ENCODE measurements at places on chromosomes 11 and 22.
A peak's percentile ranks its signal among the peaks of the same experiment; 100 is the strongest.

DNA sequence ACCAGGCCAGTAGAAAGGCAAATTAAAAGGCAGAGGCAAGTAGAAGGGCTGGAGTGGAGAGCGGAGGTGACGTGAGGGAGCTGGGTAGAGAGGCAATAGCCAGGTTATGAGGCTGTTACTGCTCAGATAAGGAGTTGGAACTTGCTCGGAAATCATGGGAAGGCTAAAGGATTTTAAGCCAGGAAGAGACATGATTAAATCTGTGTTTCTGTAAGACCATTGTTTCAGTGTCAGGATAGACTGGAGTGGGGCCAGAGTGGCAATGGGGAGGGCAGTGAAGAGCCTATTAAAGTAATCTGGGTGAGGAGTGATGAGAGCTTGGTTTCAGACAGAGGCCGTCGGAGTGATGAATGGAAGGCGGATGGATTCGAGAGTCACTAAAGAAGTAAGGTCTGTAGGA lies 39.0 kb downstream of the GRAMD1B start:
- no peak for DNase-seq

- DNase-seq: no peak
These were observed 70.9 kb upstream of the CLMP start for GRCh38 chr11:123265951-123266350.

- peak; percentile 44 for DNase-seq
These were observed 1.9 kb upstream of the DBX1 start for GRCh38 chr11:20161923-20162744.

DNA sequence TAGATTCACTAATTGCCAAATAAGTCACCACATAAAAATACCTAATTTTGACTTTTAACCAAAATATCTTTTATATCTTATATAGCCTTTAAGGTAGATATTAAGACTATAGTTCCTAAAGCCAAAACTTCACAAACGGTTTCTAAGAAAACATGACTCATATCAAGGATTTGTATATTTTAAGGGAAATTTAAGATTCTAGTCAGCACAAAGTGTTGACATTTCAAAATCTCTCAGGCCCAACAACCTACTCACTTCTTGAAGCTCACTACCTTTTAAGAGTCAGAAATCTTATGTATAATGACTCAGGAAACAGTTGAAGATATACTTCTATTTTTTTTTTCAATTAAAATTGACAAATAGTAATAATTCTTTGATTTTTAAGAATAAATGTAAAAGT lies 221.9 kb downstream of the SBF2 start:
- DNase-seq: no peak

GRCh38 chr11:121656328-121657090 lies 203.7 kb upstream of the SORL1-AS1 start:
- DNase-seq: no peak

DNA sequence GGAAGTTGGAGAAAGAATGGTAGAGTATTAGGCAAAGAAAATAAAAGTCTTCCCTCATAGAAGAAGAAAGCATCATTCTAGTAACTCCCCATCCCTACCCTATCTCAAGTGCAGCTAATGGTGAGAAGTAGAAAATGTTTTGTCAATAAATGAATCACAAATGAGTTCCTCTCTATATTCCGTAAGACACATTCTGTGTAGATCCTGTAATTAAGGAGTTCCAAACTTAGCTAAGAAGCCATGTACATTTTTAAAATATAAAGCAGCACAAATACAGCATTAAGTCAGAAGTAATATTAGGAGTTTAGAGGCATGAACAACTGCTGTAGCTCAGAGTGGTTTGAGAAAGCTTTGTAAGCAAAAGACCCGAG lies 80.1 kb downstream of the GAB2 start:
- DNase-seq: no peak

DNA sequence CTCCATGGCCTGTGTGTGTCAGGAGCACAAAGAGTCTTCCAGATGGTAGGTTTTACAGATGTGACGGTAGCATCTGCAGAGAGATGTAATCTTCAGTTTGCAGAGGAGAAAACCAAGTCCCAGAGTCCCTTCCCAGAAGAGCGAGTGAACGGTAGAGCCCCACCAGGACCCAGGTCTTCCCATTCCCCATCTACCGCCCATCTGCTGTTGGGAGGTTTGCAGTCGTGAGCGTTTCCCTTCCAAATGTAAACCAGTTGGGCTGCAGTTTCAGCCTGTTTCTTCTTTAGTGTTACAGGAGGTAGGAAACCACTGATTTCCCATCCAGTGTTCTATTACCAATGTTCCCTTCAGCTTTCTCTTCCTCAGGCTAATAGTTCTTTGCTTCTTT lies 24.0 kb downstream of the PANX1 start:
- DNase-seq: no peak

- DNase-seq: no peak
These were observed 73.0 kb downstream of the PAK1 start for GRCh38 chr11:77400775-77401449.

DNA sequence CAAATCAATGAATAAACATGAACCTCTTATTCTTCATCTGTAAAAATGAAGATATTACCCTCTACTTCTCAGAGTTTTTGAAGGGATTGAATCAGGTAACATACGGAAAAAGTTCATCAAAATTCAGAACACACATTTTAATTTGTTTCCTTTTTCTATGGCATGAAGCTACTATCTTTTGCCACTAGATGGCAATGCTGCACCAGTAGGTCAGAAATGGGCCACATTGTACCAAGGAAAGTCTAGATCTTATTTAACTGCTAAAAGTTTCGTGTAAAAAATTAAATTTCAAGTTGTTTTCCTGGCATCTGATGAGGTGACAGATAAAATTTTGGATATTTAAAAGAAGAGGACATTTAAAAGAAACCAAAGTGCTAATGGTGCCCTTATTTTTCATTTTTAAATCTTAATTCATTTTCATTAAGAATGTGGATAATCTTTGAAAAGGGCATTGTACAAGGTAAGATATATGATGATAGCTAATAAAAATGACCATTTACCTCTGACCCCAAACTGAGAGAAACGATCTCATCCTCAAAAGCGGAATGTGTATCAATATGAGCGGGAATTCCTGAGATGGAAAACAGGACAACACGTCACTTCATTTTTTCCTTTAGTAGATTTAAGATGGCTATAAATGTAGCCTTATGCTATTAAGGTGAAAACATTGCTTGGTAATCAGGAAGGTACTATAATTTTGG lies 16.1 kb downstream of the ALKBH8 start:
- peak; percentile 12 for DNase-seq

GRCh38 chr11:62856333-62856895 lies 17.0 kb upstream of the WDR74 start:
- no peak for DNase-seq

DNA sequence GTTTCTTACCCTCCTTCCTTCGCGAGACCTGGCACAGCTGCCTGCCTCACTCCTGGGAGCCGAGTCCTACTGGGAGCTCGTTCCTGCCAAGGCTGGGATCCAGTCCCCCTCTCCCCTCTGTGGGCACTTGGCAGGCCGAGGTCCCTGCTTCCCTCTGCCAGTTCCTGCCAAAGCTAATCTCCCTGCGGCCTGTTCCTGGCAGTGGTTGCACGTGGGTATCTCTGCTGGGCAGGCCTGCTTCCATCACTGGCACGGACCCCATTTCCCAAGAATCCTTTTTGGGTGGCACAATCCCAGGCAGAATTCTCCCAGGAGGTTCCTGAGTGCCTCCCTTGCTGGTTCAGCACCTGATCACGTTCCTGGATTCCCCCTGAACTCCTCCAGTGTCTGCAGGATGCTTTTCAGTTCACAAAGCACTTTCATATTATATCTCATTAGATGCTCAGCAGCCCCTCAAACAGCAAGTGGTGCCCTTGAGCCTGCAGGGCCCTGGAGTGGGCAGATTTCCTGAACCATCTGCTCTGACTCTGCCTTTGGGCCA lies 96.5 kb downstream of the RRM1 start:
- DNase-seq: no peak

DNA sequence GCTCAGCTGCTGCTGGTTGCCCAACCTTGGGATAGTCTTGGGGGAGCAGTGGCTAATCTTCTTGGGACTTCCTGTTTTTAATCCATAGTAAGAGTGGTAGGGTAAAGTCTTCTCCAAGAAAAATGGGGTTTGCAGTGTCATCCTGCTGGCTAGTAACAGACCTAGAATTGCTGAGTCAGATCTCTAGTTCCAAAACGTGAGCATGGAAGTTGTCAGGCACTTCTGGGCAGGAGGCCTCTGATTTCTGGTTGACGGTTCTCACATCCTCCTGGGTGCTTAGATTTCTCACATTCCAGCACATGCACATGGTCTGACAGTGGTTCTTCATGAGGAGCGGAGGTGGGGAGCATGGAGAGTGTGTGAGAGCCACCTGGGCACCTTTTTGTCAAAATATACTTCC lies 410.0 kb downstream of the OPCML start:
- DNase-seq: no peak

DNA sequence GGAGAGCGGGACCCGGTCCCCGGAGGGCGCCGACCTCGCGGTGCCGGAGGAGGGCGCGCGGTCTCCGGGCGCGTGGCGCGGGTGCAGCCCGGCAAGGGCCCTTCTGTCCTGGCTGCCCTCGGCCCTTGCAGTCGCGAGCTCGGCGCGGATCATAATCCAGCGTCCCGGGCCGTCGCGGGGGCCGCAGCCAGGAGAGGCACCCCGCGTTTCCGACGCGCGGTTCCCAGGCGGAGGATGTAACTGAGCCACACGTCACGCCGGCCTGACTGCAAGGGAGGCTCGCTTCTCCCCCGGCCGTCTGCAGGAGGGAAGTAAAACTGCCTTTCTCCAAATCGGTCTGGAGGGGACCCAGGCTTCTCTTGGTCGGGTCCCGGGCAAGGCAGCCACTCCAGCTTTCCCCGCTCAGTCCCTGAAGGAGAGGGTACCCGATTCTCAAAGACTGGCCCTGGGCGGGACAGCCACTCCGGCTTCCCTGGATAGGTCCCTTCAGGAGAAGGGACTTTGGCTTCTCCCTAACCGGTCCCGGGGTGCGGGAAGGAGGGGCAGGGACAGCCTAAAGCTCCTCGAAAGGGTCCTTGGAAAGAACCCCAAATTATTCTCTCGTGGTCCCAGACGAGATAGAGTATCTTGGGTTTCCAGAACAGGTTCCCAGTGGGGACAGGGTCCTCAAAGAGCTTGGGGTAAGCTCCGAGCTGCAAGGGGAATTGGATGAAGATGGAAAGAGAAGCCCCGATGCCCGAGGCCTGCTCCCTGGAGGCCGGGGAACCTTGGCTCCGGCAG lies 836 bp downstream of the SPON1 start:
- no peak for DNase-seq

- peak; percentile 62 for DNase-seq
These were observed 43.4 kb downstream of the SCUBE2 start for GRCh38 chr11:9047964-9048523.

DNA sequence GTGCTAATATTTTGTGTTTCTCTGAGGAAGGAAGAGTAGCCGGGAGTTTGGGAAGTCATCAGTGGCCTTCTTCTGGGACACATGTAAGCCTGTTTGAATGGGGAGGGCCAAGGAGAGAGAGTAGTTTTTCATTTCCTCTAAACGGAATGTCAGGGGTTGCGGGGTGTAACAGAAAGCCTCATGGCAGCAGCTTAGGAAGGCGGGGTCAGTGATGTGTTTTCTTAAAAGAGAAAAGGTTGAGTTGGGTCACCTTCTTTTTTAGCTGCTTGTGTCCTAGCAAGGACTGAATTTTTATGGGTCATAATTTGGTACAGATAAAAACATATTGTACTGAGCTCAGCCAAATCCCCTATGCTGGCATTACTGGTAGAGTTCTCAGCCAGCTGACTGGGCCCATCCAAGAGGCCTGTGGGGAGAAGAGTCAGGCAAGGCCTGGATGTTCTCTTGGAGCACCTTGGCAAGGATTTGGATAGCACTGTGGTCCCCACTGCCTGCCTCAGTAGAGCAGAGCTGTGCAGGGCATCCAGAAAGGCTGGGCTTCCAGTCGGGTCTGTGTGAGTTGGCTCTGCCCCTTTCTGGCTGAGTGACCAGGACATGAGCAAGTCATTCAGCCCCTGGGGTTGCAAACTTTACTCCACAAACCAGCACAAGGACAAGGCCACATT lies 29.4 kb upstream of the NAV2 start:
- no peak for DNase-seq

DNA sequence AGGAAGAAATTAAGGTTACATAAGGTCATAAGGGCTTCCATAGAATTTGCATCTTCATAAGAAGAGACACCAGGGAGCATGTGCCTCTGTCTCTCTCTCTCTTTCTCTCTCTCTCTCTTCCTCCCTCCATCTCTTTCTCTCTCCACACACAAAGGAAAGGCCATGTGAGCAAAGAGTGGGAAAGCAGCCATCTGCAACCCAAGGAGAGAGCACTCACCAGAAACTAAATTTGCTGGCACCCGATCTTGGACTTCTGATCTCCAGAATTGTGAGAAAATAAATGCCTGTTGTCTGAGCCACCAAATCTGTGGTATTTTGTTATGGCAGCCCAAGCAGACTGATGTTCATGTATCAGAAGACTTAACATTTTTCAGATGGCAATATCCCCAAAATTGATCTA lies 6.4 kb upstream of the KRTAP5-10 start:
- no peak for DNase-seq

DNA sequence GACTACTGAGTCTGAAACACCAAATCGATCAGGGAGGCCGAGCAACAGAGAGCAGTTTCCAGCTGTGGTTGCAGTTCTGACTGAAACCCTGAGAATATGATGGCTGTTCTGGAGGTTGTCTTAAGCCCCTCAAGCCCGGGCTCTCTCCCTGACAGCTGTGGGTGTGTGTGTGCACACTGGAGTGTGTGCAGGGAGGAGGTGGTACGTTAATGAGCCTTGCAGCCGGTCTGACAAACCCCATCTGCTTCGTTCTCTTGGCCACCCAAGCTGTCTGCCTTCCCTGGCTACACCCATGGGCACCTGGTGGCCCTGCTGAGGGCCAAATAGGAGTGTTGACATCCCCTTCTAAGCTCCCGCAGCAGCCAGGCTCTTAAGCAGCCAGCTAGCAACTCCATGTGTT lies 189.8 kb downstream of the KIRREL3 start:
- no peak for DNase-seq

- DNase-seq: no peak
These were observed 15.3 kb upstream of the LRRC32 start for GRCh38 chr11:76685831-76686230.

DNA sequence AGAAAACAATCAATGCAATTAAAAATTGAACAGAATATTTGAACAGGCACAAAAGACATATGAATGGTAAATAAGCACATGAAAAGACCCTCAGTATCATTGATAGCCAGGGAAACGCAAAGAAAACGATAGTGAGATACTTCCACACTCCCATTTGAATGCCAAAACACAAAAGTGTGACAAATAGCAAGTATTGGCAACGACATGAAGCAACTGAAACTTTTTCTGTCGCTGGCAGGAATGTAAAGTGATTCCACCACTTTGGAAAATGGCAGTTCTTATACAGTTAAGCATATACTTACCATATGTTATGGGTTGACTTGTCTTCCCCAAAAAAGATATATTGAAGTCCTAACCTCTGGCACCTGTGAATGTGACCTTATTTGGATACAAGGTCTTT lies 62.9 kb upstream of the NAV2 start:
- DNase-seq: no peak

DNA sequence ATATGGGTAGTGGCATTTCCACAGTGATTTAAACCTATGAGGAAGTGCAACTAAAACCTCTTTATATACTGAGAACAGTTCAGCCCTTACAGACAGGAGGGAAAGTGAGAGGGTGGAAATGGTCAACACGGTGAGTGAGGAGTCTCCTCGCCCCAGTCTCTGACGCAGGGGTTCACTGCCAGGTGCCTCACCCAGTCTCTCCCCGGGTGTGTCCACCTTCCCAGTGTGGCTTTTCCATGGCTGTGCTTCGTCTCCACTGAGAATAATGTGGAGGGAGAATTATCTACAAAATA lies 116.6 kb upstream of the TOP3B start:
- DNase-seq: no peak

- DNase-seq: no peak
These were observed 23.0 kb upstream of the EXPH5 start for GRCh38 chr11:108616549-108616948.

- no peak for DNase-seq
These were observed 184.3 kb downstream of the C11orf87 start for GRCh38 chr11:109606256-109606655.

- no peak for DNase-seq
These were observed 860 bp downstream of the PRMT3 start for GRCh38 chr11:20388096-20389055.
